ENCODE measurements at places on chromosomes 6 and 20. TPM values are rescaled to one million over a fixed set of nuclear protein-coding genes. Genes with fewer than 3 reads are reported as not detected.

SAMD3 gene
- total RNA-seq, result 3.5 TPM

DNA sequence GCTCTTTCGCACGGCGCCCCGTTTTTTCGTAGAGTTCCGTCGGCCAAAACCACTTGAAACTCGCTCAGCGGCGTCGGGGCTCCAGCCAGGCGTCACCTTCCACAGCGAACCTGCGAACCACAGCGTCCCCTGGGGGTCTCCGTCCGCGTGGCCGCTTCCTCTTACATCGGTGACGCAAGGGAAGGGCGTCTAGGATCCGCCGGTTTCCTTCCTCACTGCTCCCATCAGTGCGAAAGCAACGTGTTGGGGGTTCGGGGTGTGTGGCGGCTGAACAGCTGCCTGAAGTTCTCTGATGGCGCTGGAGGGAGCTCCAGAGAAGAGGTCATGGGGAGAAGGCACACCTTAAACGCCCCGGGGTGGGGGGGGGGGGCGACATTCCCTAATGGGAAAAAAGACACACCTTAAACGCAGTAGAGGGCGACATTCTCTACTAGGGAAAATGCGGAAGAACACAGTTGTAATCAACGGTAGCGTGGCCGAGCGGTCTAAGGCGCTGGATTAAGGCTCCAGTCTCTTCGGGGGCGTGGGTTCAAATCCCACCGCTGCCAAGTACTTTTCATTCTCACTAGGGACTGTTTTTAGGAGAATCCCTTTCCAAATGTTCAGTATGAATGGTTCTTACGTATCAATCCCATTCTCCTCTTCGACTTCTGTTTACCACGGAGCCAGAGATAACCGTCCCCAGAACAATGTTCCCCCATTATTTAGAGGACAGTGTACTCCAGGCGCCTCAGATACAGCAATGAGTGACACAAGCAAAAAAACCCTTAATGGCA is 16.4 kb downstream of the ZNF311 start:
- peak; percentile 90 for DNase-seq

DNA sequence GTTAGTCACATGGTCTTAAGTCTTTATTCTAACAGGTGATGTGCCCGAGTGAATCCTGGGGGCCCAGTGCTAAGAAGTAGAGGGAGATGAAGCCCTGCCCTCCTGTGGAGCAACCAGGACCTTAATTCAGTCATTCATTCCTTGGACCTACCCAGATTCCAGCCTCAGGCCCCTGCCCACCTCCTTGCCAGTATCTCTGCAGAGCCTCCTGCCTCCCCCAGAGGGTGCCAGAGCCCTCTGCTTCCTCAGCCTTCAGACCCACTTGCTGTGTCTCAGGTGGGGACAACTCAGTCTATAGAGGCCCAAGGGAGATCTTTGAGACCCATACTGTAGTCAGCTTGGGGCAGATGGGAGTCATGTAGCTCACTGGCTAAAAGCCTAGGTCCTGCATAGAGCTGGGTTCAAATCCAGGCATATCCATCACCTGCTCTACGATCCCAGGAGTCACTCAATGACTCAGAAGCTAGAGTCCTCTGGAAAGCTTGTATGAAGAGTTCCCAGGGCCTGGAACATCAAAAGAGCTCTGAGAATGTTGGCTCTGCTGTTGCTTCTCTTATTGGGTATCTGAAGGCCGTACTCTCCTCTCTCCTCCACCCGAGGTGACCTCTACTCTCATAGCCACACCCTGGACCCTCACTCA is 3.9 kb upstream of the SIGLEC1 start:
- peak; percentile 81 for DNase-seq

- peak; percentile 28 for DNase-seq
These were observed 238.5 kb downstream of the ZFAND3 start for GRCh38 chr6:38057994-38058393.

DNA sequence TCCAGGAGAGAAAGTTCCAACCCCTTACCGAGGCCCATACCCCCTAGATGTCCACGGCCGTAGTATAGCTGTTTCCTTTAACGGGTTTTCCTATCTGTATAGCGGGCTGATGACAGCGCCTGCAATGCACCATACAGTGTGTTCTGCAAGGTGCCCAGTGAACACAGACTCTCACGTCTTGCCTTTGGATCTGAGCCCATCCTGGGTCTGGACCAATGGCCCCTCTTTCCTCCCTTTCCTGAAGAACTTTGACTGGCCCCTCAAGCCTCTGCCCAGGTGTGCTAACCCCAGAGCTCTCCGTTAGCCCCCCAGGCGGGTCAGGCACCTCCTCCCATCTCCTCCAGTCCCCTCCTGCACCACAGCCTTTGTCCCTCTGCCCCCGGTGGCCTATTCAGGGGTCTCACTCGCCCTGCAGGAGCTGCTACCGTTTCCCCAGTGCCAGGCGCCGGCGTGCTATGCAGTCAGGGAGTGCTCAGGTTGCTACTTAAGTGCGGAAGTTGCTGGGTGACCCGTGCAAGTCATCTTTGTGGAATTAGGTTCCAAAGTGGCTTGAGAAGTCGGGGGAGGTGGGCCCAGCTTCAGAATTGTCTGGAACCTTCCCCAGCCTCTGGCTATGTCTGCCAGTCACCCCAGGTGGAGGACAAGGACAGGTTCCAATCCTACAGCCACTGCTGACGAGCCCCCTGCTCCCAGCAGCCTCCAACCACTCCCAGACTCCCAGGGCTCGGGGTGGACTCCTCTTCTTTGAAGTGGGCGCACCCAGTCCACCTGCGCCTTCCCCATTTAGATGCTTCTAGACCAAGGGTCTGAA is 35.0 kb upstream of the ZBP1 start:
- DNase-seq, result peak; percentile 11

GMNN gene
- not detected for total RNA-seq

ZBTB46 gene
- total RNA-seq, result 5.5 TPM

- DNase-seq, result no peak
These were observed 12.1 kb upstream of the C20orf203 start for GRCh38 chr20:32685541-32686529.

PACSIN1 gene
- not detected for total RNA-seq

NRM gene
- 3.1 TPM for total RNA-seq

DNA sequence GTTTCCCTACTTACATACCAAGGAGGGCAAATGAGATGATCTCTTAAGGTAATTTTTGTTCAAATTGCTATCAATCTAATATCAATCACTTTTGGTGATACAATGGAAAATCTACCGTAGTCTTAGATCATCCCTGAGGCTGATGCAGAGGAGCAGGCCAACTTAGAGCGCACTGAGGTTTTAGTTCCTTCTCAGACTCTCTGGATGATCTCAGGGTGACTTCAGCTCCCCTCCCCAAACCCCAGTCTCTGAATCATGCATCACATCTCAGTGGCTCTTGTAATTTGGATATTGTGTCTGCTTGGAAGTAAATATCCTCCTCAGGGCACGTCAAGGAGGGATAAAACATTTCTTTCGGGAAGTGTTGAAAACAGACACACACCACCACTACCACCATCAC is 5.9 kb downstream of the TUBB2B start:
- DNase-seq, result no peak
